ENCODE measurements at places on chromosomes 7 and 10.

GRCh38 chr10:109957092-109957797, 33.9 kb upstream of the XPNPEP1 start:
- DNase-seq = no peak

DNA sequence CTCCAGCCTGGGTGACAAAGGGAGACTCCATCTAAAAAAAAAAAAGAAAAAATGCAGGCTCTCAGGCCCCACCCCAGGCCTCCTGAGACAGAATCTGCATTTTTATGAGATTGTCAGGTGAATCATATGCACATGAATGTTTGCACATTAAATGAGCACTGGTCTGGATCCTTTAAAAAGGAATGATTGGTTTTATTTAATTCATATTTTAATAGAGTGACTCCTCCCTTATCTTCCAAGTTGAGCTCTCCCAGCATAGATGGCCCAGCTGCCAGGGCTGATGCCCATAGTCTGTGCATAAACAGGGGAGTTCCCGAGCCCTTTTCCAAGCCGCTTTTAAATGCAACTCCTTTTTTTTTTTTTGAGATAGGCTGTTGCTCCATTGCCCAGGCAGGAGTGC, 28.5 kb downstream of the CUX1 start:
- DNase-seq = no peak

DNA sequence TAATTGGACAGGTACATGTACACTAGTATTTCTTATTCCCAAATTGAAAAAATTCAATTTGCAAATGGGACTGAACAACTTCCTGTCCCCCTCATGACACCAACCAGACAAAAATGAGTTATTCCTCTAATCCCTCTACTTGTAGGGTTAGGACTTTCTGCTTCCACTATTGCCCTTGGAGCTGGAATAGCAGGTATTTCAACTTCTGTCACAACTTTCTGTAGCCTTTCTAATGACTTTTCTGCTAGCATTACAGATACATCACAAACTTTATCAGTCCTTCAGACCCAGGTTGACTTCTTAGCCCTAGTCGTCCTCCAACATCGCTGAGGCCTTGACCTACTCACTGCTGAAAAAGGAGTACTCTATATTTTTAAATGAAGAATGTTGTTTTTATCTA, 6.4 kb downstream of the CYP3A7 start:
- DNase-seq = no peak

GRCh38 chr10:131872827-131873375, 27.9 kb upstream of the PPP2R2D start:
- DNase-seq = no peak

DNA sequence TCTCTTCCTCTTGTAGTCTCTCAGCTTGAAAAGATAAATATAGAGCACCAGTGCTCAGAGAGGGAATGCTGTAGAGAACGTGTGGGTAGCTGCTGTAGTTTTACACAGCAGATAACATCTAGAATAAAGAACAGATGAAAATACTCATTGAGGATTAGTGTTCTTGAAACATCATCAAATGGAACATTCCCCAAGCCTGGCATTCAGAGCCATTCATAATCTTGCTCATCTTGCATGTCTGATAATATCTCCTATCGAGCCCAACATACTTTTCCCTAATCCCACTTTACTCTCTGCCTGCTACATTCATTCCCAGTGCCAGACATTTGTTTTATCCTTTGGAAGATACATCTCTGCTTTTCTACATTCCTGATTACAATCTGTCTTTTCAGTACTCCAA, 35.2 kb downstream of the MCU start:
- no peak for DNase-seq

DNA sequence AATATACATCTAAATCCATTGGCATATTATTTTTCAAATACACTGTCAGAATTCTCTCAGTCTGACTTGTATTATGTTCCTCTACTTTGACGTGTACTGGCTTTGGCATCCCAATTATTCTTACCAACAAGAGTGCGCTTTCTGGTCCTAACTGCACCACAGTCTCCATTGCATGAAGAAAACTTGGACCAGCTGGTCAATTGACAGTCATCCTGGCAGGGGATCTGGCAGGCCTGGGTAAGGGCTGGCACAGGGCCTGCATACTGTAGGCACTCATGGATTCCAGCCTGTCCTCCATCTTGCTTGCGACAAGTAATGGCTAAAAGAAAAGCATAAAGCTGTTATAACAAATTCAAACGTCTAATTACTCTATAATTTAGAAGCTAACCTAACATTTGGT, 384.9 kb downstream of the THSD7A start:
- DNase-seq = no peak

GRCh38 chr10:1597370-1598146, 139.8 kb downstream of the ADARB2 start:
- no peak for DNase-seq

DNA sequence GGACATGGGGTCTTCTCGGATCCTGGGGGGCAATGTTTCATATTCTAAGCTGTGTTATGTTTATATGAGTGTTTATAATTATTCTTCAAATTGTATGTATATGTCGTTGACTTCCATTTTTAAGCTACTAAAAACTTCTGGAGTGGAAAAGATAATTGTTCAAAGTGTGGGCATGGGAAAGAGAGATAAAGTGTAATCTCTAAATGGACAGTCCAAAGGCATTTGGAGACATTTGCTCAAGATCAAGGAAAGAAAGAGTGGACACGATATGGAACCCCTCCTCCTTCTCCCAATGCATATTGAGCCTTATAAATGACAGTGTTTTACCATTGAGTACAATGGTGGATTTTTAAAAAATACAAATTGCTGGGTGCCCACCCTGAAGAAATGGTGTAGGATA, 81.1 kb downstream of the SDHAF3 start:
- DNase-seq = no peak

- no peak for DNase-seq
Measured at GRCh38 chr10:18906636-18907035, 142.0 kb upstream of the MALRD1 start.

- DNase-seq = no peak
Measured at GRCh38 chr7:16479591-16479990, 14.1 kb upstream of the SOSTDC1 start.

- no peak for DNase-seq
Measured at GRCh38 chr7:148146346-148146745, 444.2 kb upstream of the C7orf33 start.

DNA sequence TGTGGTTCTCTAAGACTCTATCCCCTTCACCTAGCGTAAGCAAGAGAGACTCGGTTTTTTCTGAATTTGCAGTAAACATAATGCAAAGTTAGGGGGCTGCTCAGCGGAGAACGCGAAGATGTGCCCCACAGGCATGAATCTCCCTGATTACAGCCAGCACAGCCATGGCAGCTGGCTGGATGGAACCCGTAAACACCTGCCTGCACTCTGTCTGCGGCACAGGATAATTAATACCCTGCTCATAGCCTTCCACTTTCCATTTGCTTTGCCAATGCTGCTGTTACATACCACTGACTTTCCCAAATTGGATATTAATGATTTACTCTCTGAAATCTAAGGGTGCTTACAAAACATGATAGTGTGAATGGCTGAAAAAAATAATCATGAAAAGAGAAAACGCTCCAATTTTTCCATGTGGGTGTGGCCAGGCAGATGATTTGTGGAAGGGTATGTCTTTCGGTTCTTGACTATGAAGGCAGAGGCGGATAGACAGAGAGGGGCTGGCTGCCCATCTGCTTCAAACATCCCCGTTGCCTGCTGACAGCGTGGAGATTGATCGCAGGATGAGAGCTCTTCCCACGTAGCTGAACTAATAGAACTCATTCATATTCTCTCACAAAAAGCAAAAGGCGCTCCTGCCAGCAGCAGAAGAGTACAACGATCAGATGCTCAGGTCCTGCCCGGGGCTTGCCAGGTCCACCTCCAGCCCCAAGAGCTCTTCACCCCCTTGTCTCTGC, 193.2 kb upstream of the GHITM start:
- no peak for DNase-seq

DNA sequence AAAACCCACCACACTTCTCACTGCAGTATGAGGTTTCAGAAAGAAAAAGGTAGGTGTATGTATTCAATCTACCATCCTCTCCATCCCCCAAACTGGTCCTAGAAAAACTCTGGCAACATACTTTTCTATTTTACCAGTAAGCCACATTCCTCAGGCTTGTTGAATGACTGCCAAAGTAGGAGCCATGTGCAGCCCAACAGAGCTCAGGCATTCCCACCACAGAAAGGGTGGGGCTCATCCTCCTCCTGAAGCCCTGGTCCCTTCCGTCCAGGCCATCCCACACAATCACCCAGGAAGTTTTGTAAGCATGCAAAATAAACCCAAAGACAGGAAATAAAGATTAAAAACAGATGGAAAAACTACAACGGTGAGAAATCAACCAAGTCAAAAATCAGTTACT, 57.2 kb downstream of the MAD1L1 start:
- DNase-seq = no peak

GRCh38 chr10:116716381-116716780, 26.0 kb downstream of the HSPA12A start:
- no peak for DNase-seq

- no peak for DNase-seq
Measured at GRCh38 chr7:152894295-152895170, 135.0 kb downstream of the ACTR3B start.

- no peak for DNase-seq
Measured at GRCh38 chr7:66219805-66220204, 14.7 kb downstream of the TPST1 start.

GRCh38 chr7:110573862-110574528, 516.9 kb upstream of the LRRN3 start:
- DNase-seq = no peak

DNA sequence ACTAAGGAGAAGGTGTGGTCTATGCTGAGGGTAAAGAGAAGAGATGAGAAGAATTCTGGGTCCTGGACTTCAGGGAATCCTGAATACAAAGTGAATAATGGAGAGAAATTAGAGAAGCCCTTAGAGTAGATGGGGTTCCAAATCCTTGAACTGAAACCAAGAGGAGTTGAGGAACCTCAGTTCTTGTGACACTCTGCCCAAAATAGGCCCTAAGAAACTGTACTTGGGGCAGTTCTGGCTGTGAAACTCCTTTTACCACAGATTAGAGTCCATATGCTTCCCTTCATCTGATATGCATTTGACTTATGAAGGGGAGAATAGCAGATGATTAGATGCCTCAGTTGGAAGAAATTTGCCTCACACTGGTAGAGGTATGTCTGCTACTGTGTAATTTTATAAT, 19.0 kb downstream of the TES start:
- no peak for DNase-seq

DNA sequence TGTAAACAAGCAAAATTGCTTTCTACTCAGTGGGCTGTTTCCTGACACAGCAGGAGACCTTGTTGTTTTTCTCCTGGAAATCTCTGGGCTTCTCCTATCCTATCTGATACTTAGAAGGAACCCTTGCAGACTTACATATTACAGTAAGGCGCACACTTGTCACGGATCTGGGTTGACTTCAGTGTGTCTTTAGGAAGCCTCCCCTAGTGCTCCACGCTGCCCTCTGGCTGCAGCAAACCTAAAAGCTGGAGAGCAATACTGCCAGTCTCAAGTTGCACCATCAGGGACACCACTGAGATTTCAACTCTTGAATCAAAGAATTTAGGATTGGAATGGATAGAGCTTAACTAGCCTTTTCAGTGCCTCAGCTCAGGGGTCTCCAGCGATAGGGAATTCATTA, 495.3 kb downstream of the LRMDA start:
- DNase-seq = no peak

DNA sequence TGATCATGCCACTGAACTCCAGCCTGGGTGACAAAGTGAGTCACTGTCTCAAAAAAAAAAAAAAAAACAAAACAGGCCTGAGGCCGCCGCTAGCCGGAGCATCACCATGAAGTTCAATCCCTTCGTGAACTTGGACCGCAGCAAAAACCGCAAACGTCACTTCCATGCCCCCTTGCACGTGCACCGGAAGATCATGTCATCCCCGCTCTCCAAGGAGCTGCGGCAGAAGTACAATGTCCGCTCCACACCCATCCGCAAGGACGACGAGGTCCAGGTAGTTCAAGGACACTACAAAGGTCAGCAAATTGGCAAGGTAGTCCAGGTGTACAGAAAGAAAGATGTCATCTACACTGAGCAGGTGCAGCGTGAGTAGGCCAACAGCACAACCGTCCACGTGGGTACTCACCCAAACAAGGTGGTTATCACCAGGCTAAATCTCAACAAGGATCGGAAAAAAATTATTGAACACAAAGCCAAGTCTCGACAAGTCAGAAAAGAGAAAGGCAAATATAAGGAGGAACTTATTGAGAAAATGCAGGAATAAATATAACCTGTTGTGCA, 17.5 kb upstream of the RUFY2 start:
- DNase-seq = no peak

DNA sequence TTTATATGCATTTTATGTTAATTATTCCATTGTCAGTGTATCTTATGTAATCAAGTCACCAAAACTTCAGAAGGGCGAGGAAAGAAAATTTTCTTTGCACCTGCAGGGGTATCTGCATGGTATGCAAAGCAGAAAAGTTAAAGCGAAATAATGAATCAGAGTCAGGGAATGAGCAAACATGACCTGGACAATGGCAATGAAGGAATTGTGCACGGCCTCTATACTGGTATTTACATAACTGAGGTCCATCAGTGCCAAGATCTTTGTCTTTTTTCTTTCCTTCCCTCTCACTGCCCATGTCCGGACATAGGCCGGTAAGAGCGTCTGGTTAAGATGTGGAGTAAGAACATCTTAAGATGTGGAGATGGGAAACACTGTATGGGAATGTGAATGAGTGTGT, 14.4 kb upstream of the AKR1C3 start:
- DNase-seq = no peak

GRCh38 chr10:91200314-91201212, 19.9 kb upstream of the PCGF5 start:
- no peak for DNase-seq

- no peak for DNase-seq
Measured at GRCh38 chr7:45918556-45918955, 2.5 kb downstream of the IGFBP3 start.

DNA sequence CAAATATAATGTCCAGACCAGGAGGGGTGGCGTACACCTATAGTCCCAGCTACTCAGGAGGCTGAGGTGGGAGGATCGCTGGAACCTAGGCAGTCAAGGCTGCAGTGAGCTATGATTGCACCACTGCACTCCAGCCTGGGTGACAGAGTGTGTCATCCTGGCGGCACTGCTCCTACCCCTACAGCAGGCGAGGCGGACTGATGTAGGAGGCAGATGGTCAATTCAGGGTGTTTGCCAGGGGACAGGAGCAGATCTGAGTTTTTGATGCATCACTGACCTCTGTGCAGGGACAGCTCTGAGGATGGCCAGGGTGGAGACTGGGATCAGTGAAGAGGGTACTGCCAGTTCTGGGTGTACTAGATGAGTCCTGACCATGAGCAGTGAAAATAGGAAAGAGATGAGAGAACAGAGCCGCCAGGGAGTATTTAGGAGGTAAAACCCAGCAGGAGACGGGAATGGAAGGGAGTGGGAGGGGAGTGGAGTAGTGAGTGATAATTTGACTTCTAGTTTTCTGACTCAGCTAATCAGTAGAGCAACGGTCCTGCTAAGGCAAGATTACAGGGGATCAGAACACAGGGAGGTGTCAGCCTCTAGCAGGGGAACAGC, 75.3 kb downstream of the HIP1 start:
- no peak for DNase-seq

DNA sequence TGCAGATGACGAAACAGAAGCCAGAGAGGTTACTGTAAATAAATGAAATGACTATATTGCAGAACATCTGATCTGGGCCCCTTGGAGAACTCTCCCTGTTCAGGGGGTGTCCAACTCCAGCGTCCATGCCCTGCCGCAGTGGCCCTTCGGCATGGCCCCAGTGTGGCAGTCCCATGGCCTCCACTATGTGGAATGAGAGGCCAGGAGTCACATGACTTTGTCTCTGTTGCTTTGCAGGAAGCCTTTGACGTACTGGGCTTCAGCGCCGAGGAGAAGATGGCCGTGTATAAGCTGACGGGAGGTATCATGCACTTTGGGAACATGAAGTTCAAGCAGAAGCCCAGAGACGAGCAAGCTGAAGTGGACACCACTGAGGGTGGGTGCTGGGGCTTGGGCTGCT, 15.6 kb upstream of the MYH16 start:
- DNase-seq = no peak

All from activated gamma-delta T cell (primary cell).